ENCODE measurements at places on chromosomes 3 and 15. TPM values are rescaled to one million over a fixed set of nuclear protein-coding genes. Genes with fewer than 3 reads are reported as not detected.

DNA sequence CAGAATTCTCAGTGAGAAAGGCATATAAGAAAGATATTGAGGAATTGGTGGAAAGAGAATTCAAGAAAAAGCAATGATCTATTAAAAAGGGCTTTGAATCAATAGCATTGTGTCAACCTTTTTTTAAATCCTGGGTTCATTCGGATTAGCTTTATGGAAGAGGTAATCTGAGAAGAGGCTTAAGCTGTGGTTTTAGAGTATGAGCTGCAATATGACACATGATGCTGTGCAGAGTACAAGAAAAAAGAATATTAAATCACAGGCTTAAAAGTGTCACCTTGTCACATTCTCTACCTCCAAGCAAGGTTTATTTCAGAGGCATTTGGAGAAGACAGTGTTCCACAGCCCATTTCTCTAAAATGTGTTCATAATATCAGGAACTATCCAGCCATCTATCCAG is 128.9 kb downstream of the RTP4 start:
- no peaks in the 10 kb centered on the region for H3K36me3 ChIP-seq
- H3K4me1 ChIP-seq, result no peaks in the 10 kb centered on the region
- no peak for DNase-seq

GRCh38 chr3:23481616-23482278 is 278.6 kb downstream of the UBE2E2 start:
- H3K4me3 ChIP-seq, result no peak overlapping the region
- H3K36me3 ChIP-seq, result no peaks in the 10 kb centered on the region
- H3K27ac ChIP-seq, result no peak overlapping the region
- DNase-seq, result no peak
- no peaks in the 10 kb centered on the region for H3K27me3 ChIP-seq

- no peak for DNase-seq
- no peaks in the 10 kb centered on the region for H3K36me3 ChIP-seq
- no peak overlapping the region for H3K27ac ChIP-seq
- no peaks in the 10 kb centered on the region for H3K27me3 ChIP-seq
- no peak overlapping the region for H3K4me3 ChIP-seq
These were observed 151.7 kb upstream of the IQSEC1 start for GRCh38 chr3:13224967-13225366.

- no peak for DNase-seq
- H3K36me3 ChIP-seq, result no peaks in the 10 kb centered on the region
- no peak overlapping the region for H3K4me3 ChIP-seq
- no peak overlapping the region for H3K27ac ChIP-seq
- H3K4me1 ChIP-seq, result peaks cover 6% of the 10 kb centered on the region
These were observed 144.7 kb downstream of the TPRG1 start for GRCh38 chr3:189316296-189317019.

DNA sequence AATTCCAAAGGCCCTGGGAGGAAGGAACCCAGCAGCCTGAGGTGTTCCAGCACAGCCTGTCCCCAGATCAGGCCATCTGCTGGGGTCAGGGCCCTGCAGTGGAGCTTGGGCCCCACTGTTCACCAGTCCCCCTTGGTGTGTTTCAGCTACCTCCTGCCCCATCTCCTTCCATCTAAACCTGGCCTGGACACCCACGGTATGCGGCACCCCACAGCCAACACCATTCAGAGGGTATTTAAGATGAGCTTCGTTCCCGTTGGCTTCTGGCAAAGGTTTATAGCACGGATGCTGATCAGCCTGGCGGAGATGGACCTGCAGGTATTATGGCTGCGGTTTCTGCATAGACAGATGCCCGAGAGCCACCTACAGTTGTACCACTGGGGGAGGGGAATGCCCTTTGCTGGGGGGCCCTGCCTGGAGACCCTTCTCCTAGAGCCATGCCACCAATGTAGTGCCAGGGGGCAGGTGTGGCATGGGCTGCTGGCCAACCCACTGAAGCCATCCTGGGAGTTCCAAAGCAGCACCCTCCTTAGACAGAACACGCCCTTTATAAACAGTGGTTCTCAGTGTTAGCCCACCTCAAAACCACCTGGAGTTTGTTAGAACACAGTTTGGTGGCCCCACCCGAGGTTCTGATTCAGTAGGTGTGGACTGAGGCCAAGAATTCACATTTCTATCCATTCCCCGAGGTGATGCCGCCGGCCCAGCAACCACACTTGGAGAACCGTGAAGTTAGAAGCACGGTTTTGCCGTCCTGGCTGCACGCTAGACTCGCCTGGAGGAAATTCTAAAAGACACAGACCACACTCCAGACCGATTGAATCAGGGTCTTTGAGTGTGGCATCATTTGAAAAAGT is 126.9 kb downstream of the LRRK1 start:
- H3K36me3 ChIP-seq, result no peaks in the 10 kb centered on the region
- no peak for DNase-seq
- no peaks in the 10 kb centered on the region for H3K27me3 ChIP-seq
- no peaks in the 10 kb centered on the region for H3K4me1 ChIP-seq

DNA sequence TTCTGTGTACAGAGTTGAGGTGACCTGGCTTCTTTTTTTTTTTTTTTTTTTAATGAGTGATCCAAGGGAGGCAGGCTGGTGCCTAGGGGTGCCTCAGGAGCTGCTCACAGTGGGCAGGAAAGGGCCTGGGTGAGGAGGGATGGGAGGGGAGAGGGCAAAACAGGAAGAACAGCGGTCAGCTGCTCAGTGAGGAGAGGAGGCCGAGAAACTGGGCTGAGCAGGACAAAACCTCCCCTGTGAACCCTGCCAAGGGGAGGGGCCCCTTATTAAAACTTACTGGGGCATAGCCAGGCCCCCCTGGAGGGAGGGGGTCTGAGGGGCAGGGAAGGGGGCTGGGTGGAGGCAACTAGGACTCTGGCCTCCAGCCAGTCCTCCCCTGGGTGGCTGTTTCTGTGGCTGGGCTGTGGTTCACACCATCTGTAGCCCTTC is 3.5 kb downstream of the PLEKHO2 start:
- H3K4me3 ChIP-seq, result peak overlapping the region; percentile 50
- peaks cover 70% of the 10 kb centered on the region for H3K4me1 ChIP-seq
- no peaks in the 10 kb centered on the region for H3K27me3 ChIP-seq

The HACD2 gene
- 26.0 TPM for total RNA-seq

DNA sequence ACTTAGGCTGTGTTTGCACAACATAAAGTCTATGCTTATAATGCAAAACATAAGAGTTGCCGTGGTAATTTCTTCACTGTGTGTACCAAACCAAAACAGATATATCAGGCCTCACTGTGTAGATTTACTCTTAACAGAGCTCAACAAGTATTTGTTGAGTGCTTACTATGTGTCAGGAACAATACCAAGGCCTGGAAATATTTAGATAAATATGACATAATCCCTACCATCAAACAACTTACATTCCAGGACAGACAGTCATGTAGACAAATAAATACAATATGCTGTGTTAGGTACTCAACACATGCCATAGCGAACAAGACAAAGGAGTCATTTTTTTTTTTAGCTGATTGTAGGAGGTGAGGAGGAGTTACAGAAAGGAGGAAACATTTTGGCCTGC is 554.0 kb downstream of the NSUN3 start:
- H3K4me3 ChIP-seq, result no peak overlapping the region
- H3K27ac ChIP-seq, result no peak overlapping the region
- no peaks in the 10 kb centered on the region for H3K36me3 ChIP-seq
- DNase-seq, result no peak
- H3K4me1 ChIP-seq, result no peaks in the 10 kb centered on the region
- no peaks in the 10 kb centered on the region for H3K27me3 ChIP-seq
